Stimulated activated memory B cell treated with anti-CD40 and anti-IgM and Interleukin-4, amounts not matched to agents 10 μg/mL and 1 μg/mL and 100 μg/mL, for 72 hours (primary cell): ENCODE measurements at places on chromosomes 6 and 20.
A peak's percentile ranks its signal among the peaks of the same experiment; 100 is the strongest.

DNA sequence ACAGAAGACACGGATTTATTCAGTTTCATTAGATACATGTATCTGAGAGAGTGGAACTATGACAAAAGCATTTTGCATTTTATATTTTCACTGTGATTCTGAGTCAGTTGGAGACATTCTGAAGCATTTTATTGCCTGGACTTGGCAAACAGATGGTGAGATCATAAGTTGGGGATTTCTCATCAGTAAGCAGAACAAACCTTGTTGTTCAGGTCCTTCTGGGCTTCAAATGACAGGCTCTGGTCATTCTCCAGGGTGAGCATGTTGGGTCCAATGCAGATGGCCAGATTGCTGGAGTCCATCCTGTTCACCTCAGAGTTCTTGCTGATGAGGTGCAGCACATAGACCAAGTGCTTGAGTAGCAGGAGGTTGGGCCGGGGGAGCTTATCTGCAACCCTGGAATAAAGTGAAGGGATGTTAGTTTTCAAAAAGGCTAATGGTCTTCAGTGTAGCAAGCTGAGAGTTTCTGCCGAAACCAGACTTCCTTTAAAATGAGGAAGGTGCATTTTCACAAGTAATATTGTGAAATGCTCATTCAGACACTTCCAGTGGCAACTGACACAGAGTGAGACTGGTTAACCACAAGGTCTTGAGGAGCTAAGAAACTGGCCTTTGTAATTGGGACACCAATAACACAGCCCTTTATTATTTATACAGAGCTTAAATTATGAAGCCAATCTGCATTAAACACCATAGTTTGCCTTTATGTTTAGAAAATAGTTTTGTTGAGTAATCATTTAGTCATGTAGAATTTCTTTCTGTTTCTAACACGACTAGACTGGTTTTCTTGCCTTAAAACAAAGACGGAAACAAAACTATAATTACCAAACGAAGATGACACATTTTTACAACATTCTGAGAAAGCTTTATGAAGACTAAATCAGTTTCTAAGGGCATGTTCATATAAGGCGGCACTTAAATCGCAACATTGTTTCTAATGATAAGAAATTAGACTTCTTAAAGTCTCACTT, 5.6 kb downstream of the TAGAP start:
- peak; percentile 91 for ATAC-seq

GRCh38 chr20:3916364-3916763, 27.2 kb downstream of the PANK2 start:
- no peak for ATAC-seq

GRCh38 chr20:48714764-48715163, 113.0 kb downstream of the PREX1 start:
- ATAC-seq, result no peak

- ATAC-seq, result no peak
Measured at GRCh38 chr6:118869350-118869749, 24.6 kb upstream of the ASF1A start.

GRCh38 chr6:125835221-125835744, 44.5 kb downstream of the NCOA7 start:
- ATAC-seq, result no peak

DNA sequence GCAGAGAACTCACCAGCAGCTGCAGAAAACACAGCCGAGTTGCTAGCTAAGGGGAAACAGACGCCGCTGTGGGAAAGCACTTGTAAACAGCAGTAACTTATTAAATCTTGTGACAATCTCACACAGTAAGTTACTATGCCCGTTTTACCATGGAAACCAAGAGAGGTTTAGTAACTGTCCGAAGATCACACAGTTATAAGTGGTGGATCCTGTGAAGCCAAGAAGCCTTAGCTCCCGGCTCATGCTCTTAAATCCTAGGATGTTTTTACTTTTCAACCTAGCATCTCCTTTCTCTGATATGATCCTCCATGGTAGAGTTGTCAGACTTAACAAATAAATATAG, 1.5 kb upstream of the SULF2 start:
- ATAC-seq, result no peak

DNA sequence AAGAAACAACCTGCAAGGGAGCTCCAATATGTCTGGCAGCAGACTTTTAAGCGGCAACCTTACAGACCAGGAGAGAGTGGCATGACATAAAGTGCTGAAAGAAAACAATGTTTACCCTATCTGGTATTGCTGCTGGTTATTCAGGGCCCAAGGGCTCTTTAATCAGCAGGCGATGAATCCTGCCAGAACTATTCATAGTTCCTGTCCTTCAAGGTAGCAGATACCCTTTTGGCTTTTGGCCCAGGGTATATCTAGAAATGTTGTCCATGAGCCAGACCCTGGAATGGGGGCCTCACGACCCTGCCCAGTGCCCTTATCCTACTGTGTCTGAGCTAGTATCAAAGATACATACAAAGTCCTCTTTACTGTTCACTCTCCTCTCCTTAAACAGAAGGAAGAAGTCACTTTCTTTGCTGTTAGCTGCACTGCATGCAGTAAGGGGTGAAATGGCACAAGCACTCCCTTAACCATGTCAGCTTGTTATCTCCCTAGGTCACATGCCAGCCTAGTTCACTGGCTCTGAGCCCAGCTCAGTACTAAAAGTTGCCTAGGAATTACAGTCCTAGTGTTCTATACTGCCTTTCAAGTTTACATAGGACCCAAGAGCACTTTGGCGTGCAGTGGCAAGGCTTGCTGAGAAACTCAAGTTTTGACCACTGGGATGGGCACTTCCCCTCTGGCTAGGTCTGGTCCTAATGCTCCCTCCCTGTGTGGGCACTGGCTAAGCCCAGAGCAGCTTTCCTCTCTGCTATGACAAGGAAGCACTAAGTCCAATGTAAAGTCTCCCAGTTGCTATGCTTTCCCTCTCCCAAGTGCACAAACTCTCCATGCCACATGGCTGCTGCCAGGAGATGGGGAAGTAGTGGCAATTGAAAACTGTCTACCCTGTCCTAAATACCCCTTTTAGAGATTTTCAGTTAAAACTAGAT, 122.0 kb downstream of the HTR1B start:
- peak; percentile 34 for ATAC-seq

DNA sequence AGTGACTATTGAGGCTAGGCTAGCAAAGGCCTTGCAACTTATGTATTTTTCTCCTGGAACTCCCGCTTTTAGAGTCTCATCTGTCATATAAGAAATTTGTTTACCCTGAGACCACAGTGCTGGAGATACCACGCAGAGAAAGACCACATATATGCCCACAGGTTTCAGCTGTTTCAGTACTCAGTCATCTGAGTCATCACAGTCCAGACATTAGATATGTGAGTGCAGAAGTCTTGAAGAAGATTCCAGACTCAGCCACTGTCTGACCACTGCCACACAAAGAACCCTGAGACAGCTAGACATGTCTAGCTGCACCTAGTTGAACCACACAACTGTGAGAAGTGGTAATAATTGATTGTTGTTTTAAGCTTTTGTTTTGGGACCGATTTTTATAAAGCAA, 648.3 kb downstream of the EPM2A start:
- no peak for ATAC-seq

DNA sequence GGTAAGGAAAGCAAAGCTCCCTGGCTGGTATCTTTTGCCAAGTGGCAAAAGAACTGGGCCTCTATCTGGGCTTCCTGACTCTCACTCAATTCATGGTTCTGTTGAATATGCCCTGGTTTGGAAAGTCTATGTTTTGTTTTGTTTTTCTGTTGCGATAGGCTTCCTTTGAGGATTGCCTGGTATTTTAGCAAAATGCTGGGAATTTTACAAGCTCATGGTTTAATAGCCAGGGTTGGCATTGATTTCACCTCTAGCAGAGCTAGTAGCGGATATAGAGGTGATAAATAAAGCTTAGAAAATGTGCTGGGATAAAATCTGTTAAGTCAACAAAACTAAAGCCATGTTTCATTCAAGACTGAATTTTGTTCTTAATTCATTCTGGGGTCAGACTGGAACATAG, 109.9 kb downstream of the RNF144B start:
- no peak for ATAC-seq

DNA sequence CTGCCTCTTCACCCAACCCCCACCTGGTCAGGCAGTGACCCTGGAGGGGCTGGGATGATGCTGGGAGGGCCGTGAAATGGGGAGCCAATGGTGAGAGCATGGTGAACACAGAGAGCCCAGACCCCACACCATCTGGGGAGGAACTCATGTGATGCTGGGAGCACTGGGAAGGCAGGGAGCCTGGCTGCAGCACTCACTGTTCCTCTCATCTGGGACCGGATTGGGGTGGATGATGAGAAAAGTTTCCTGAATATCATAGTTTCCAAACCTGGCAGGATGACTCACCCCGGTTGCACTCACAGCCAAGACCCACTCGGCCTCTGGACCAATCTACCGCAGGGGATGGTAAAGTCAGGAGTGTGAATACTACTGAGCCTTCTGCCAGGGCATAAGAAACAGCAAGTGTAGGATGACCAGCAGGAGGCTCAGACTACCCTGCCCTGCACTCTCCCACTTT, 21.8 kb downstream of the ULBP1 start:
- ATAC-seq, result no peak

GRCh38 chr6:113208726-113209125, 648.4 kb upstream of the MARCKS start:
- no peak for ATAC-seq

DNA sequence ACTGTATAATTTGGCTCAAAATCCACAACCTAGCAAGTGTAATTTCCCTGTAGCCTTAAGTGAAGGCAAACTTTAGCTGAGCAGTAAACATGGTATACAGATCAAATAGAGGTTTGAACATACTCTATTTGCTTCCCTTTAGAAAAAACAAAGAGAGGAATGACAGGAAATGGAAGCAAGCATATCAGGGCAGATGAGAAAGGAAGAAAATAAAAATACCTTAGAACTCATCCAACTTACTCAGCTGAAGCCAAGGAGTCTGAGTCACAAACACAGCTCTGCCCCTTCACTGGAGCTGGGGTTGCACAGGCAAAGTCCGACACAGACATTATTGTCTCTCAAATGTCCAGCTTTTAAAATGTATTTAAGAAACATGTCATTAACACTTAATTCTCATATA, 379.9 kb upstream of the IRAK1BP1 start:
- ATAC-seq, result no peak

GRCh38 chr6:64123761-64124633, 488.4 kb downstream of the PHF3 start:
- ATAC-seq, result no peak

GRCh38 chr6:55167860-55168259, 6.5 kb upstream of the HCRTR2 start:
- ATAC-seq, result no peak

DNA sequence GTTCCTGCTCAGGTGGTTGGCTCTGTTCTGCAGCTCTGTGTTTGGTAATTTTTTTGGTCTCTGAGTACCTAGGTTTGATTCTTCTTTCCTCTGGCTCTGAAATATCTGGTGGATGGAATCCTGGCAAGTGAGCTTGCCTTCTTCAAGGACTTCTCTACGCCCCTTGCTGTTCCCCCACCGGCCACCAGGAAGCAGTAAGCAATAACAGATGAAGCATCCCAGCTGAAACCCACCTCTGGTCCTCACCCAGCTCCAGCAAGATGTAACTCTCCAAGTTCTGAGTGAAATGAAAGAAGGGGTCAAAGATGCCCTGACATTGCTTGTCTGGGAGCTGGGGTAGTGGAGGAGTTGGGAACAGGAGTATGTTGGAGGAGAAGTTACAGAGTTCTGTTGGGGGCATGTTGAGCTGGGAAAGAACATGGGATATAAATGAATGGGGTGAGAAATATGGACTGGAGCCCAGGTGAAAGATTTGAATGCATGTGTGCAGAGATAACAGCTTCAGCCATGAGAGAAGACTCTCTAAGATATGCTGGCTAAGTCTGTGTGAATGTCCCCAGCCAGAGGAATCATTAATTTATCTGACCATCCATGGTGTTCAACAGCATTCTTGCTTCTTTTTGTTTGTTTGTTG, 51.3 kb upstream of the GLP1R start:
- ATAC-seq, result no peak

DNA sequence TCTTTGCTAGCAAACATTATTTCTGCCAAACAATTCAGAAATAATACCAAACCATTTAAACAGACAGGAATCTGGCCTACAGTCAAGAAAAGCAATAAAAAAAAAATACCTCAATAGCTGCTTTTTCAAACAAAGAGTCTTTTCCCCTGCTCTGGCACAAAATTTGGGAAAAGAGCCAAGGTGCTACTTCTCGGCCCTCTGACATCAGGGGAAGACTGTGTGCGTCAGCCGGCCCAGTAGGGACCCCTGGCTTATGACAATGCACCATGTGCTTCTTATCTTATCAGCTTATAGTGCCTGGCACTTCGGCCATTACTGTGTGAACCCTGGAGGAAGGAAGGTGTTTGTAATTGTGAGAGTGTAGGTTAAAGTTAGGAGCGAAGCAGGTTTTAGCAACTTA, 89.4 kb downstream of the PDE10A start:
- ATAC-seq, result no peak

- ATAC-seq, result no peak
Measured at GRCh38 chr6:31717499-31718222, 2.5 kb downstream of the LY6G6D start.

DNA sequence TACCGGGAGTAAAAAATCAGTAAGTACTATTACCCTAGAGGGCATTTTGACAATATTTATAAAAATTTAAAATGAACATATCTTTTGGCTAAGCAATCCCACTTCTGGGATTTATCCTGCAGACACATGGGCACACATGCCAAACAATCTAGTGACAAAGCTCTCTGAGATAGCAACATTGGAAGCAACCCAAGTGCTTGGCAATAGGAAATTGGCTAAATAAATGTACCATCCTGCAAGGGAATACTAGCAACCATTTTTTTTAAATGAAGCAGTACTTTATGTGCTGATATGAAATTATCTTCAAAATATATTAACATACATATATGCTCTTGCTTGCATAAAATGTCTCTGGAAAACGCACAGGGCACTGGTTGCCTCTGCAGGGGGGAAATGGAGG, 133.8 kb downstream of the SNX5 start:
- no peak for ATAC-seq

DNA sequence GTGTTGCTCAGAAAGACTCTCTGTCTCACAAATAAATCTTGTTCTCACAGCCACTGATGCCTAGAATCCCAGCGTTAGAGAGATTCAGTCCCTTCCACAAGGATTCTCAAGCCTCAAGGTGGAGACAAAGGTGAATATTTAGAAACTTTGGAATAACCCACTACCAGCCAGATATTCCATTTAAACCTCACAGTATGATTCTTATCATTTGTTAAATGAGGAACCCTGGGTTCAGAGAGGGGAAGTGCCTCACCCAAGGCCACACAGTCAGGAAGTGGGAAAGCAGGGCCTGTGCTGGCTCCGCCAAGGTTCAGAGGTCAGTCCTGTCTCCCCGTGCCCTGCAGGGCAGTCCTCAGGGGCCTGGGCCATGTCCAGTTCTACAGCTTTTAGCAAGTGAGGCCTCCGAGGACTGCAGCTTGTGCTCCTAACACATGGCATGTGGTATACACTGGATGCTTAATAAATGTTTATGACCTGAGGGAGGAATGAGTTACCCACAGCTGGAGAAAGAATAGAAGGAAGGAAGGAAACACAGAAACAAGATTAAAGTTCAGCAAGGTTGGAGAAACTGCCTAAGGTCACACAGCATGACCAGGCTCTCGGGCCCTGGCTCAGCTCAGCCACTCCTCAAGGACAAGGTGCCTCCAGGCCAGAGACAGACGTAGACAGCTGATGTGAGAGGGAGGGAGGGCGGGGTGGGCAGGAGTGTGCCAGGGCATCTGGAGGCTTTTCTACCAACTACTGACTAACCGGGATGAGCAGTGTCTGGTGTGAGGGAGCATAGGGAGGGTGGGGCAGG, 3.9 kb upstream of the TGM2 start:
- peak; percentile 44 for ATAC-seq

- ATAC-seq, result no peak
Measured at GRCh38 chr20:19774135-19774933, 16.3 kb downstream of the RIN2 start.

- no peak for ATAC-seq
Measured at GRCh38 chr6:91166271-91167046, 579.6 kb upstream of the MAP3K7 start.
